ENCODE measurements at places on chromosomes 2 and 18. TPM values are rescaled to one million over a fixed set of nuclear protein-coding genes. Genes with fewer than 3 reads are reported as not detected.

CERKL gene
- 20.8 TPM for polyA plus RNA-seq

SPR gene
- polyA plus RNA-seq: not detected

RAPH1 gene
- not detected for polyA plus RNA-seq

NCKAP5 gene
- 0.10 TPM for polyA plus RNA-seq

LCLAT1 gene
- 21.4 TPM for polyA plus RNA-seq

Data from naive B cell (primary cell).